Activated CD4-positive, alpha-beta T cell treated with anti-CD3 and anti-CD28 coated beads, Interleukin-2, amount 50 U/mL, for 16 hours (primary cell): ENCODE measurements at places on chromosomes 3 and 15.

- no peak for DNase-seq
Observed at GRCh38 chr3:170233530-170233929, 11.3 kb downstream of the PRKCI start.

- no peak for DNase-seq
Observed at GRCh38 chr3:105140899-105141367, 225.8 kb upstream of the ALCAM start.

- DNase-seq, result no peak
Observed at GRCh38 chr3:140187656-140188221, 252.8 kb downstream of the CLSTN2 start.

- no peak for DNase-seq
Observed at GRCh38 chr15:50953302-50953701, 44.8 kb downstream of the AP4E1 start.

DNA sequence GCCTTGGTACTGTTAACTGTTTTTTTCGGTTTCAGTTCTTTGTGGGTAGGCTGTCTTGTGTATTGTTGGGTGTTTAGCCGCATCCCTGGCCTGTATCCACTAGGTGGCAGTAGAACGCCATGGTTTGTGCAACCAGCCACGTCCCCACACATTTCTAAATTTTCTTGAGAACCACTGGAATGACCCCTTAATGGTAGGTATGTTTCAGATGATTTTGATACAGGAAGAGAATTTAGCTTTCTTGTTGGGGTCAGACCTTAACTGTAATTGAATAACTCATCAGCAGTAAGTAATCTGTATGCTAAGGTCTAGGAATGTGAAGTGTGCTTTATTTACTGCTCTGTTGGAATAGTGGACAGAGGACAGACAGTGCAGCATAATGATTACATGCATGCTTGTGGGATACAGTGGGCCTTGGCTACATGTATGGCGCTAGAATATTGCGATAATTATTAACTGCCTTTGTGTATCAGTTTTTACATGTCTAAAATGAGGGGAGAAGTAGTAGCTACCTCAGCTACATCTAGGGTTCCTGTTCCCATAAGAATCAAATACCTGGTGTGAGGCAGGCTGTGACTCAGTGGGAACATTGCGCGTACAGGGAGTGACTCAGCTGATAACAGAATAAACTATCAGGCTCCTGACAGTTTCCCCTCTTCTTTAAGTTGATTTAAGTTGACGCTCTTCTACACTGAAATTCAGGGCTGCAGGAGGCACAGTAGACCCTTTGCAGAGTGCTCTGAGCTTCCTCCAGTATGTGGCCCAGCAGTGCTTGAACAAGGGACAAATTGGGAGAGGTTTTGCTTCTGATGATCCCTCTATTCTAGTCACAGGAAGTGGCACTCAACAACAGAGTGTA is 25.0 kb upstream of the GPR171 start:
- DNase-seq, result peak; percentile 87

DNA sequence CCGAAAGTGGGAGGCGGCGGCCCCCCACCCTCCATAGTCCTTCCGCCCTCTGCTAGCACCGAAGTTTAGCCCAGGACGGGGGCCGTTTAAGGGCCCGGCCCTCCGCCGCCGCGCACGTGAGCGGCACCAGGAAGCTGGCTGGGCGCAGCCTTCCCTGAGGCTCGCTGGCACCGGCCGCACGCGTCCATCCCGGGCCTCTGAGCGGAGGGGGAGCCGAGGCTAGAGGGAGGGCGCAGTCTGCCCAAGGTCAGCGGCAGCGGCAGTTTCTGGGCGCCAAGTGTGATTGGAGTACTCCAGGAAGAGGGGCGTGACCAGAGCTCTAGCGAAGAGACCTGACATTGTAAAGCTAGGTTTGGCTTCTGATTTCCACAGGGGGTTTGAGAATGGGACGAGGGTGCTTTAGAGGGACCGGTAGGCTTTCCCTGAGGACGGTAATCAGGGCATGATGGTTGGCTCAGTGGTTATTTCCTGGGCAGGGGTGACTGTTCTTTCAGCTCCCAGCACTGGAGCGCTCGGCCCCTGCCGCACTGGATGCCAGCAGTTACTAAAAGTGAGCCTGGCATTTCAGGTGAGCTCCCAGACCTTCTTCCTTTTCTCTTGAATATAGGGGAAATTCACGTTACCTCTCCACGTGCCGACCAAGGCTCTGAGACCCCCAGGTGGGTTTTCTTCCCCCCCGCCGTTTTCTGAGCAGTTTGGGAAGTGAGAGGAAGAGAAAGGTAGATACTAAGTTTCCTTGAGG is 853 bp downstream of the TEX264 start:
- DNase-seq, result peak; percentile 67

DNA sequence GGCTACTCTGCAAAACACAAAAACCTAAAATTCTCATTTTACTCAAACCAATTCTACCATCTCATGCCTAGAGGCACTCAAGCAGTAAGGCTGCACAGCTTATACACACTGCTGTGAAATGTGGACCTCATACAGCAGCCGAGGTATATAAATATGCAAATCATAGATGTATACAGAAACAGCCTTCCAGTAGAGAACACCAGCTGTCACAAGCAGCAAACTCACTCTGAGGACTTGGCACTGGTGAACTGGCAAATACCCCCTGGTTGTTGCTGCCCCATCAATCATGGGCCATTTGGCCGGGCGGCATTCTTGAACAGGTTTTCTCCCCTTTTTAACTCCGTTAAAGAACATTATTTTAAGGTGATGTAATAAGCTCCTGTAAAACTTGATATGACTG is 378.0 kb downstream of the LSAMP start:
- no peak for DNase-seq

DNA sequence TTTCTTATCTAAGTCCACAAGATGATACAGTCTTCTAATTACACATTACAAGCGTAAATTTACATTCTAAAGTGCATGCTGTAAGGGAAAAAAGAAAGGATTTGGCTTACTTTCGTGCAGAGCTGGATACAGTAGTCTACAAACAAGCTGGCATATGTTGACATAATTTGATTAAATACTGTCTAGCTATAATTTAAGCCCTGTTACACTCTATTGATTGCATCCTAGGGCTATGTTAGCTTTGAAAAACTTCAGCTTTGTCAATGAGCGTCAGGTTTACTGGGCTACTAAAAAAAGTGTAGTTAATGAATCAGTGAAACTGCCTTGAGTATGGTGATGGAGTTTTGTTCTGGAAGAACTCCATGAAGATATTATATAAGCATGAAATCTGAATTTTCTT is 24.5 kb upstream of the PLCL2 start:
- no peak for DNase-seq

- peak; percentile 57 for DNase-seq
Observed at GRCh38 chr3:143832433-143832832, 15.8 kb downstream of the SLC9A9 start.

DNA sequence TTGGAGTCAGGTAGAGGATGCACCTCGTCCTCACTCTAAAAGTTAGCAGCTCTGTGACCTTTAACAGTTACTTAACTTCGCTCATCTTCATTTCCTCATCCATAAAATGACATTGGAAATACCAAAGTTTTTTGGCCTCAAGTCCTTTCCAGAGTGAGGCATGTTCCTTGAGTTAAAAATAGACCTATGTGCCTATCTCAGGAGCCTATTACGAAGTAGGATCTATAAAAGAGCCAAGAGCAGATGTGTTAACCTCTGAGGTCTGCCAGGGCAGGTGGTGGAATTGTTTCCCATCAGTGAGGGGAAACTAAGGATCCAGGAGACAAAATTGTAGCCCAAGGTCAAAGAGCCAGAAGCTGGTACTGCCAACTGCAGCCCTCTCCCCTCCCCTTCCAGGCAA is 120.4 kb upstream of the EIF1B start:
- DNase-seq, result no peak

DNA sequence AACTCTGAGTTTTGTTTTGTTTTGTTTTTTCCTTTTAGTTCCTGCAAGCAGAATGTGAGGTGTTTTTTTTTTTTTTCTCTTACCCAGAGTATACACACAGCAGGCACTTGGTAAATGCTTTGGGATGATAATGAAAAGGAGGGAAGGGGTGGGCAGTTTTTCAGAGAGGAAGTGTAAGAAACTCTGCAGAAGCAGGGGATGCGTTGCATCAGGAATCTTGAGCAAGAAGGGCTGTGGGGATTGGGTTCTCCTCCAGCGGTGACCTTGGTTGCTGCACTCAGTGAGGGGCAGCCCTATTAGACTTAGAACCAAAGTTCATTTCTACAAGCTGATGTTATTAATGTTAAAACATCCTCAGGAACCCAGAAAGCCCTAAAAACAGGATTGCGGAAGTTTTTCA is 32.2 kb upstream of the TMEM158 start:
- no peak for DNase-seq

- no peak for DNase-seq
Observed at GRCh38 chr15:29924750-29925149, 102.5 kb upstream of the TJP1 start.

GRCh38 chr3:170203457-170203856 is 18.8 kb upstream of the PRKCI start:
- no peak for DNase-seq

DNA sequence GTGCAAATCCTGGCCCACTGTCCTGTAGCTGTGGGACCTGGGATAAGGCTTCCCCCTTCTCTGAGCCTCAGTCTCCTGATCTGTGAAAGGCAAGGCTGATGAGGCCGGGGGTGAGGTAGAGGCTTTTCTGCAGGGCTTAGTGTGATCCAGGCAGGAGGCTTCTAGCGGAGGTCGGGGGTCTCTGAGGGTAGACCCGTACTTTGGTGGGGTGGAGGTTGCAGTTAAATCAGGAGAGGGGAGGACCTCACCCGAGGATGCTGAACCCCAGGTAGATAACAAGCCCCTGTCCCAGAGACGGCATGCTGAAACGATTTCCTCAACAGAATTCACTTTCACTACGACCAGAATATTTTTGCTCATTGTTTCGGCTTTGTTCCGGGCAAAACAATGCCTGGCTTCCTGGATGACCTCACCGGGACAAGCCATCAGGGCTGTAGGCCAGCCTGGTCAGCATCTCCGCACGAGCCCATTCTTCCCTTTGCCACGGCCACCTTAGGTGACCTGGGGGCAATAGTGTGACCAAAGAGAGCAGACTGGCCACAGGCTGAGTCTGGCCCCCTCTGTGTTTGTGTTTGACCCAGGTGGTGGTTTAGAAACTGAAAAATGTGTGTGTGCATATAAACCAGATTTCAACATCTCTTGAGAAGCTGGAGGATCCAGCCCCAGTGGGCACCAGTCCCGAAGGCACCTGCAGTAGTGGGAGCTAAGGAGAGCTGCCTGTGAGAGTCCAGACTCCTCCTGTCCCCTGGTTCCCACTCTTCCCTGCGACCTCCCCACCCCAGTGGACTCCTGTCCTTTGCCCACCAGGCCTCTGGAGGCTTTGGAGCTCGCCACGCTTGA is 33.0 kb downstream of the SLC6A6 start:
- DNase-seq, result no peak

DNA sequence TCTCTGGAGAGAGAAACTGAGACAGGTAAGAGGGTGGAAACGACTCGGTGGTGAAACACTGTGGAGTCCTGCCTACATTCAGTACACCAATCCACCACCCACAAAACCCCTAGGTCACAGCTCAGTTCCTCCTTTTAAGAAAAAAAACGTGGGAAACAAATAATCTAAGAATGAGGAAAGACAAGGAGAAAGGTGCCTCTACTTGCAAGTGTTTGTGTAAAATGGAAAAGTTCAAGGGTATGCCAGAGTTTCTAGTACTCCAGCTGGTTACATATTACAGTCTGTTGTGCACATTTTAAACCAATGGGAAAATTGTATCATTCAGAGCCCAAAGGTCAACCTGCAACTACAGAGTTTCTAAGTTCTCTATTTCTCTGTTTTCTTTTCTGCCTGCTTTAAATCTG is 32.2 kb downstream of the HGD start:
- no peak for DNase-seq

- no peak for DNase-seq
Observed at GRCh38 chr15:99732751-99733267, 428 bp downstream of the LYSMD4 start.

GRCh38 chr3:128040660-128041059 is 11.6 kb upstream of the SEC61A1 start:
- DNase-seq, result no peak

GRCh38 chr15:82624008-82624407 is 23.2 kb downstream of the CPEB1 start:
- no peak for DNase-seq

GRCh38 chr15:77702211-77702957 is 69.7 kb upstream of the LINGO1 start:
- DNase-seq, result peak; percentile 5

GRCh38 chr15:45386420-45386819 is 8.1 kb upstream of the GATM start:
- no peak for DNase-seq

DNA sequence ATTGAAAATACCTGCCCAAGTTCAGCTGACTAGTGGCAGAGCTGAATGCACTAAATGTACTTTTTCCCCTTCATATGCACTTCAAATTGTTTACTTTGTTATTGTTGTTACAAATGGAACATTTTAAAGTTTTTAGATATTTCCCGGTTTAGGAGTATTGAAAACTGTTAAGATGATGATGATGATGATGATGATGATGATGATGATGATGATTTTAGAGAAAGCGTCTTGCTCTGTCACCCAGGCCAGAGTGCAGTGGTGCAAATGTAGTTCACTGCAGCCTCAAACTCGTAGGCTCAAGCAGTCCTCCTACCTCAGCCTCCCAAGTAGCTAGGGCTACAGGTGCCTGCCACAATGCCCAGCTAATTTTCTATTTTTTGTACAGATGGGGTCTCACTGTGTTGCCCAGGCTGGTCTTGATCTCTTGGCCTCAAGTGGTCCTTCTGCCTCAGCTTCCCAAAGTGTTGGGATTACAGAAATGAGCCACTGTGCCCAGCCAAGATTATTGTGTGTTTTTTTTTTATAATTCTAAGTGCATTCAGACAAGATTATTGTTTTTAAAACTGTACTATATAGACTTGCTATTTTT is 45.9 kb upstream of the SLC22A13 start:
- no peak for DNase-seq

GRCh38 chr3:182246870-182247269 is 535.1 kb downstream of the SOX2 start:
- DNase-seq, result no peak

- peak; percentile 34 for DNase-seq
Observed at GRCh38 chr3:57803647-57804081, 47.6 kb downstream of the SLMAP start.

GRCh38 chr3:186487819-186488218 is 56.4 kb downstream of the CRYGS start:
- DNase-seq, result no peak

- DNase-seq, result no peak
Observed at GRCh38 chr3:42377681-42378080, 32.7 kb downstream of the LYZL4 start.

- no peak for DNase-seq
Observed at GRCh38 chr15:82393671-82394070, 35.9 kb upstream of the GOLGA6L9 start.

- DNase-seq, result no peak
Observed at GRCh38 chr15:40846841-40847222, 3.0 kb downstream of the SPINT1 start.
